ENCODE measurements at places on chromosomes 3 and 15.

- DNase-seq = no peak
Measured at GRCh38 chr3:86991840-86992435, 989 bp upstream of the VGLL3 start.

- no peak for DNase-seq
Measured at GRCh38 chr3:175885231-175885766, 1026.2 kb downstream of the NAALADL2 start.

- DNase-seq = no peak
Measured at GRCh38 chr15:48143856-48144255, 23.1 kb downstream of the SLC24A5 start.

DNA sequence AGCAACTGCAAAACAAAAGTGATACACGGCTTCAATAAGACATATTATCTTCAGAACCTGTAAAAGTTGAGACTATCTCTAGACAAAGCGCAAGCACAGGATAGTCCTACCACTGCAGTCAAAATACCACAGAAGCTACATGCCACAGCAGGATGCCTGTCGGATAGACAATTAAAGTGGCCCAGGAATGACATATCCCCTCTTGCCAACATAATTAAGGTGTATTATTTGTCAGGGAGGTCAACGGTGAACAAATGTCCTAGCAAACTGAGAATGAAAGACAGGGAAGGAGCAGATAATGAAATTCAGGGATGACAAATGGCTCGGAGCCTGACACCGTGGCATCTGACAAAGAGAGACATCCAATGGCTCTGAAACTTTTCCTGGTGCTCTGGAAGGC is 185.7 kb downstream of the MECOM start:
- DNase-seq = no peak

DNA sequence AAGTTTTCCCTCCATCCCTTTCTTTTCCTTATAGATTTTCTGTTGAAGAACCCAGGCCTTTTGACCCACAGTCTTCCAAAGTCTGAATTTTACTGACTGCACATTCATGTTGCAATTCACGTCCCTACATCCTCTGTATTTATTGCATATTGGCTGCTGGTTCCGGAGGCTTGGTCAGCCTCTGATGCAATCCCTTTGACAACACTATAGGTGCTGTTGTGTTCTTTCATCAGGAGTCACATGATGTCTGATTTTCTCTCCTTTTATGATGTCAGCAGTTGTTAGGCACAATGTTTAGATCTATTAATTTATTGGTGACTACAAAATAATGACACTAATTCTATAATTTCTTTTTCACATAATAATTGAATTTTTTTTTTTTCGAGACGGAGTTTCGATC is 8.7 kb downstream of the CYP1A1 start:
- no peak for DNase-seq

GRCh38 chr15:99741835-99742234 is 8.6 kb upstream of the LYSMD4 start:
- no peak for DNase-seq

DNA sequence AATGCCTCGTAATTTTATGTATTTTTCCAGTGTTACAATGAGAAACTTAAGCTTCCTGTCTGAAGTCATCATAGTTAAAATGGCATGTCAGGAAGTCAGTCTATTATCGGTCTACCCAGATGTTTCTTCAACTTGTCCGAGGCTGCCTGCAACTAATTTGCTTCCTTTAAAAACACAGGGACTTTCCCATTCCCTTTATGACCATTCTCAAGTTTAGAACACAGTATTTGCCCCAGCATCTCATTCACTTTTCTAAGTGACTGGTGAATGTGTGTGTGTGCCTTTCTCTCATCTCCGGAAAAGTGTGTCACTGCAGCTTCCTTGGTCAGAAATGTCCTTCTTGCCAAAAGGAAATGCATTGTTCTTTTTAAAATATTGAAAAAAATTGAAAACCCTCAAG is 466.6 kb downstream of the RAP2B start:
- no peak for DNase-seq

GRCh38 chr3:116135457-116136085 is 309.7 kb downstream of the LSAMP start:
- DNase-seq = no peak

GRCh38 chr3:50269977-50270413 is 1.0 kb downstream of the SEMA3B start:
- DNase-seq = no peak

- DNase-seq = no peak
Measured at GRCh38 chr3:153137626-153138025, 24.4 kb upstream of the RAP2B start.

DNA sequence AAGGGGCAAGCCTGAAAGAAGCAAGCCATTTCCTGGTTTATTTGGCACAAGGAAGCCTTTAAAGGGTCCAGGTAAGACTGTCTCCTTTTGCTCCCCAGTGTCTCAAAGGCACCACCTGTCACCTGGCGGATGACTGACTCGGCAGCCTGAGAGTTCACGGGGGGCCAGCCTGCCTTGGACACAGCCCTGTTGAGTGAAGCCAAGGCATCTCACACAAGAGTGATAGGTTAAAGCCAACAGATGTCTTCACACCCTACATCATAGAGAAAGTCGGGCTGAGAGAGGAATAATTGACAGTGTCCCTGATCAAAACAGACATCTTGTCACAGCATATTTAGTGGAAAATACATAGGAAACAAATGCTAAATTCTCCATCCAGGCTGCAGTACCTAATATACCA is 28.2 kb upstream of the LIPC start:
- DNase-seq = no peak

GRCh38 chr3:183156266-183156665 is 6.3 kb downstream of the LAMP3 start:
- DNase-seq = no peak

All from CD8-positive, alpha-beta memory T cell (primary cell).